ENCODE measurements at places on chromosomes 7 and 10. TPM values are rescaled to one million over a fixed set of nuclear protein-coding genes. Genes with fewer than 3 reads are reported as not detected.

DNA sequence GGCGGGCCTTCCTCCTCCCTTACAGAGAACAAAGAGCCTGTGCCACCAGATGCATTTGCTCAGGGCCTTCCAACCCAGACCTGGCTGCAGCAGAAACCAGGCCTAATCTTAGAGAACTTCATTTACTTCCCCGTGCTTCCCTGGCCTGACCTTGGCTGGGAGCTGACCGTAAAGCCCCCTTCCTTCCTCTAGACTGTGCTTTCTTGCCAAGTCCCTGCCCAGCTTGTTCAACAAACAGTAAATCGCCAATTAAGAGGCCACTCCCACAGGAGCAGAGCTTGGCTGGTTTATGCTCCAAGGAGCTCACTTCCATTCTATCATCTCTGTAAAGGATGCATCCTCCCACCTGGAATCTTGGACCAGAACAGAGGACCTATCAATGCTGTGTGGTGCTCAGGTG lies 110.9 kb downstream of the COL13A1 start:
- no peak for DNase-seq

GRCh38 chr7:228610-229009 lies 36.2 kb downstream of the FAM20C start:
- no peak for DNase-seq

DNA sequence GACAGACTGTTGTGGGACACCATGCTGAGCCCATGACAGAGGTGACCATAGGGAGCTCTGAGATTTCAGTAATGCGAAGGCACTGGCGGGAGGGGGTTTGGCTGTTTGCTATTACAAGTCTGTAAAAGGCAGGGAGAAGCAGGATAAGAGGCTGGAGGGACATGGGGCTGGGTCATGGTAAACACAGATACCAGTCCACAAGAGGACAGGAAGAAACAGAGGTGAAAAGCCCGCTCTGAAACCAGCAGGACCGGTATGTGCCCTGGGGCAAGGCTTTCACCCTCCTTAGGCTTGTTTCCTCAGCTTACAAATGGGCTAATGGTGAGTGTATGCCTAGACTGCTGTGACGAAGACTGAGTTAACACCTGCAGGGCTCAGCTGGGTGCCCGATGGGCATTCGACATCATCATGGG lies 34.1 kb downstream of the ANXA11 start:
- peak; percentile 40 for DNase-seq

DNA sequence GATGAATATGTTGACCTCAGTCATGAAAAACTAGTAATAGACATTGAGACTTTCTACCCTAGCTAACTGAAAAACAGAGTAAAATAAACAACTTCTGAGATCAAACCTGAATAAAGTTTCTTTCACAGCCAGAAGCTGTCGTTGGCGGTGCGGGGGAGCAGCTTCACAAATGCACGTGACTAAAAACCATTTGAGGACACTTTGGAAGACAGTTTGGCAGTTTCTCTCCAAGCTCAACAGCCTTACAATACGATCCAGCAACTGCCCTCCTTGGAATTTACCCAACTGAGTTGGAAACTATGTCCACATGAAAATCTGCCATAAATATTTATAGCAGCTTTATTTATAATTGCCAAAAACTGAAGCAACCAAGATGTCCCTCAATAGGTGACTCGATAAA lies 63.1 kb downstream of the CYTH3 start:
- DNase-seq = no peak

The ZP3 gene
- 13.6 TPM for polyA plus RNA-seq

The MMD2 gene
- polyA plus RNA-seq = not detected

The GPR37 gene
- 0.28 TPM for polyA plus RNA-seq

The SDK1 gene
- 0.75 TPM for polyA plus RNA-seq

DNA sequence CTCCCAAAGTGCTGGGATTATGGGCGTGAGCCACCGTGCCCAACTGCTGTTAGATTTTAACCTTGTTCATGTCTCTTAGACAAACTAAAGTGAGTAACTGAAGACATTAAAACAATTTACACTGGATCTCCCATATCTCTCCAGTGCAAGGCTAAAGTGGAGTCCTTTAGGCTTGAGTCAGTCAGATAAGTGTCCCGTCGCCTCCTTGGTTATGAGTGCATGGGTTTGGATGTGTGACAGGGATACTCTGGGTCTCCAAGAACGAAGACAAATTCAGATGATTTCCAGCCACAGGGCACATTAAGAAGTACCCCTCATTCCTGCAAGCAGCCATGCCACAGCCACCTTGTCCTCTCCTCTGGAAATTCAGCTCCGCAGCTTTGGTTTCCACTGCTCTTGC lies 66.1 kb upstream of the PDZD8 start:
- DNase-seq = no peak

DNA sequence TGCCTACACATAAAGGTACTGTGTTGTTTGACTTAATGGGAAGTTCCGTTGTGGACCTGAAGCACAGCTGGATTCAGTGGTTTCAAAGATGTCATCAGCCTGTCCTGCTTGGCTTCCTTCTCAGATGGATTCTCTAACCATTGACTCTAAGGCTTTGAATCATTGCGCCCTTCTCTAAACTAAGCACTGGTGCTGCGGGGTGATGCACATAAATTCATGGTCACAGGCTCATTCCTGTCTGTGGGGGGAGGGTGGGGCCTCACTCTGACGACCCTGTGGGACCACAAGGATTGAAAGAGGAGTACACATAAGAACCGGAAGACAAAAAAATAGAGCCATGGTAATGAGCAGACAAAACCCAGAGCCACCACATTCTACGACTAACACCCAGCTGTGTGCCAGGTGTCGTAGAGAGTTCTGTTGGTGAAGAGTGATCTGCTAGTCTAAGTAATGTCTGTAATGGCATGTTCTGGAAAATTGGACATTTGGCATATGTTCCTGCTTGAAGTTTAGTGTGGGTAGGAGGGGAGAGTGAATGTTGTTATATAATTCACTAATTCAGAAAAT lies 97.3 kb upstream of the YAE1 start:
- DNase-seq = no peak

- no peak for DNase-seq
Observed at GRCh38 chr10:129964611-129965424, 744 bp upstream of the EBF3 start.

The HOXA6 gene
- 0.72 TPM for polyA plus RNA-seq

The AKR1D1 gene
- polyA plus RNA-seq = not detected

DNA sequence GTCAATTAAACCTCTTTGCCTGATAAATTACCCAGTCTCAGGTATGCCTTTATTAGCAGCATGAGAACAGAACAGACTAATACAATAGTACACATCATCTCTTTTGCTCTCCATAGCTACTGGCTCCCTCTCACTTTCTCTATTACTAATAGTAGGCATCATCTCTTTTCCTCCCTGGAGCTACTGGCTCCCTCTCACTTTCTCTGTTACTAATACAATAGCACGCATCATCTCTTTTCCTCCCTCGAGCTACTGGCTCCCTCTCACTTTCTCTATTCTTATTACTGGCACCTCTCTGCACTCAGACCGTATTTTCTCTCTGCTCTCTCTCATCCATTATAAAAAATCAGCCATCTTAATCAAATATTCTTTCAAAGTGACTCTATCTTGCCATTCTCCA lies 37.1 kb downstream of the SLC25A13 start:
- DNase-seq = no peak

The TCTN3 gene
- polyA plus RNA-seq = 41.2 TPM

DNA sequence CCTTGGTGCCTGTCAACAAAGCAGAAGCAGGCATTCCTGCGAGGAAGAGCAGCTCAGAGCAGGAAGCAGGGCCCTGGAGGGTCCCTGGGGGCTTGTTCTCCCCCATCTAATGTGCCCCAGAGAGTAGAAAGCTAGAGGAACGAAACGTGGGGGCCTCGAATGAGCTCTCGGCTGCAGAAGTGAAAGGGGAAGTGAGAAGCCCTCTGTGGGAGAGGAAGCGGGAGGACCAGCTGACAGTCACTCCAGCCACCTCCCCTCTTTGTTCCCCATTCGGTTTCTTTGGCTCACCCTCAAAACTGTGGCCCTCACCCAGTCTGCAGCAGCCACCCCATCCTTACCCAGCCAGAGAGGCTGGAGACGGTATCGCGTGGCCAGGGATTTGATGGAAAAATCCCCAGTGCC lies 25.0 kb downstream of the C10orf105 start:
- DNase-seq = no peak

- DNase-seq = no peak
Observed at GRCh38 chr10:129973674-129974059, 9.6 kb upstream of the EBF3 start.

GRCh38 chr7:15764851-15765382 lies 78.4 kb upstream of the MEOX2 start:
- no peak for DNase-seq

- DNase-seq = no peak
Observed at GRCh38 chr7:78413568-78413967, 615.0 kb downstream of the PHTF2 start.

- no peak for DNase-seq
Observed at GRCh38 chr7:94216944-94217461, 177.7 kb upstream of the COL1A2 start.

DNA sequence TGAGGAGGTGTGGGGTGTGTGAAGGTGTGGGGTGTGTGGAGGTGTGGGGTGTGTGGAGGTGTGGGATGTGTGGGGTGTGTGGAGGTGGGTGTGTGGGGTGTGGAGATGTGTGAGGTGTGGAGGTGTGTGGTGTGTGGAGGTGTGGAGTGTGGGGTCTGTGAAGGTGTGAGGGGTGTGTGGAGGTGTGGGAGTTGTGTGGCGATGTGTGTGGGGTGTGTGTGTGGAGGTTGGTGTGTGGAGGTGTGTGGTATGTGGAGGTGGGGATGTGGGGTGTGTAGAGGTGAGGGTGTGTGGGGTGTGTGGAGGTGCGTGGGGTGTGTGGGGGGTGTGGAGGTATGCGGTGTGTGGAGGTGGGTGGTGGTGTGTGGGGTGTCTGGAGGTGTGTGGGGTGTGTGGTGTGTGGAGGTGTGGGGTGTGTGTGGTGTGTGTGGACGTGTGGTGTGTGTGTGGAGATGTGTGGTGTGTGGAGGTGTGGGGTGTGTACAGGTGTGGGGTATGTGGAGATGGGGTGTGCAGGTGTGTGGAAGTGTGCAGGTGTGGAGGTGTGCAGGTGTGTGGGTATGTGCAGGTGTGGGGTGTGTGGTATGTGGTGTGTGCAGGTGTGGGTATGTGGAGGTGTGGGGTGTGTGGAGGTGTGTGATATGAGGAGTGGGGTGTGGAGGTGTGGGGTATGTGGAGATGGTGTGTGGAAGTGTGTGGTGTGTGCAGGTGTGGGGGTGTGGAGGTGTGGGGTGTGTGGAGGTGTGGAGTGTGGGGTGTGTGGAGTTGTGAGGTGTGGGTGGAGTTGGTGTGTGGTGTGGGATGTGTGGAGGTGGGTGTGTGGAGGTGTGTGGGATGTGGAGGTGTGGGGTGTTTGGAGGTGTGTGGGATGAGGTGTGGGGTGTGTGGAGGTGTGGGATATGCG lies 34.5 kb downstream of the SPDYE17 start:
- DNase-seq = no peak

The PSD gene
- 0.10 TPM for polyA plus RNA-seq

DNA sequence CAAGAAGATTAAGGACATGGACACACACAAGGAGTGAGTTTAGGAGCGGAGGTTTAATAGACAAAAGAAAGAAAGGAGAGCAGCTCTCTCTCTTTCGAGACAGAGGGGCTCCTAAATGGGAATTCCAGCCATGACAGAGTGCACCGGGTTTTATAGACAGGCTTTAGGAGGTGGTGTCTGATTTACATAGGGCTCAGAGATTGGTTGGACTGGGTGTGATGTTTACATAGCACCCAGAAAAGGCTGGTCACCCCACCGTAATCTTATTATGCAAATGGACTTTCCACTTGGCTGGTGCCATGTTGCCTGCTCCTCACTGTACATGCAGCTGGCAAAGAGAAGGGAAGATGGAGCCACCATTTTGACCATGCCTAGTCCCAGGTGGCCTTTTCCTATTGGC lies 28.4 kb upstream of the MRC1 start:
- DNase-seq = no peak

The CNPY1 gene
- not detected for polyA plus RNA-seq

The RET gene
- polyA plus RNA-seq = 0.63 TPM

The SPDYE3 gene
- not detected for polyA plus RNA-seq

The ODAD2 gene
- polyA plus RNA-seq = 0.01 TPM

DNA sequence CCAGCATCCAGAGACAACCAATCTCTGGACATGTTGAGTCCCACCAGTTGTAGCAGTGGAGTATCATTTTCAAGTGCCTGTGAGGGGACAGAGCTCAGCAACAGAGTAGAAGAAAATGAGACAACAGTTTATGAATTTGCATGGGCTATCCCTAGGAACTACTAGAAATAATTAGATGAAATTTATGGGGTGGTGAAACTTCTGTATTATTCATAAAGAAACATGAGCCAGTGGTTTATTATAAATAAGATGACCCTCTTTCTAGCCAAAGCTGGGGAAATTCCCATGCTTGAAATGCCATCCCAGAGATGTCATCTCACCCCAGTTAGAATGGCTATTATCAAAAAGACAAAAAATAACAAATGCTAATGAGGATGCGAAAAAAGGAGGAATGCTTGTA lies 55.1 kb upstream of the ITGB8 start:
- DNase-seq = no peak

The COL26A1 gene
- not detected for polyA plus RNA-seq

- DNase-seq = no peak
Observed at GRCh38 chr7:1234881-1235500, 2.3 kb downstream of the UNCX start.

The THNSL1 gene
- 4.1 TPM for polyA plus RNA-seq

The BZW2 gene
- 89.1 TPM for polyA plus RNA-seq

GRCh38 chr7:44184873-44185446 lies 4.3 kb downstream of the GCK start:
- no peak for DNase-seq

GRCh38 chr7:116211006-116211912 lies 920 bp downstream of the TES start:
- DNase-seq = peak; percentile 67

The TPST1 gene
- polyA plus RNA-seq = 31.5 TPM

DNA sequence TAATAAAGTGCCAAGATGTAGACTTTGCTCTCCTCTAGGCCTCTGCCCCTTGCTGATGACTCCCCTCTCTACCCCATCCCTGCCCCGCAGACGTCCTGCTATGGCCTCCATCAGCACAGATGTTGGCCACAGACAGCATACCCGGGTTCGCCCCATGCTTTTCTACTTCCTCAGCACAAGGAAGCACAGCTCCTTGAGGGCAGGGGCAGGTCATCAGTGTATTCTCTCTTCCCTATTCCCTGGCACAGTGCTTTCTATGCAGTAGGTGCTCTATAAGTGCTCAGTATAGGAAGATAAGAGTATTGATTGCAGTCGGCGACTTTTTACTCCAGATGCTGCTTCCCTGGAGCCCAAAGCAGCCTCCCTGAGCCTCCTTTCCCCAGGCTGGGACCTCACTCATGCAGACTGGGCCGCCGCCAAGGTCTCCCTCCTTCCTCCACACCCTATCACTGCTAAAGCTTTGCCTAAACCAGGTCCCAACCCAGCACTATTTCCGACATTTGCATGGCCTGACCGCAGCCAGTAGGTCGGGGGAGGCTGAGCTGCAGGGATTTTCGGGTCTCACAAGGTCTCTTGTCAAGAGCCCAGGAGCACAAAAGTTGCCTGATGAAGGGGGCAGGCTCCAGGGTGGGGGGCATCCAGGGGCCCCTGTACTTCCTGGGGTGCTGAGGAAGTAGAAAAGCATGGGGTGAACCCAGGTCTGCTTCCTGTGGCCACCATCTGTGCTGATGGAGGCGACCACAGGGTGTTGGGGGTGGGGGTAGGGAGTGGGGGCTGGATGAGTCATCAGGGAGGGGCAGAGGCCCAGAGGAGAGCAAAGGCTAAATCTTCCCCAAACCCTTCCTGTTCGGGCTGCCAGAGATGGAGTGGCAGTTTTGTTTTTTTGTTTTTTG lies 8.0 kb downstream of the CALHM3 start:
- no peak for DNase-seq

The FAM25C gene
- polyA plus RNA-seq = 26.2 TPM

The LEP gene
- polyA plus RNA-seq = 0.50 TPM

Data from keratinocyte (primary cell).